Activated naive CD4-positive, alpha-beta T cell treated with anti-CD3 and anti-CD28 coated beads, Interleukin-2, amount 10 ng/mL, durations not matched to agents 5 hours and 36 hours (primary cell): ENCODE measurements at places on chromosomes 2 and 18. TPM values are rescaled to one million over a fixed set of nuclear protein-coding genes. Genes with fewer than 3 reads are reported as not detected.

MDH1B gene
- not detected for total RNA-seq

ALPP gene
- total RNA-seq, result not detected

SAG gene
- 0.10 TPM for total RNA-seq

MZT2B gene
- total RNA-seq, result 447 TPM

C2orf78 gene
- total RNA-seq, result not detected

POU3F3 gene
- not detected for total RNA-seq

SERPINB12 gene
- total RNA-seq, result not detected

ATL2 gene
- 43.4 TPM for total RNA-seq

LNPK gene
- 36.9 TPM for total RNA-seq

SERPINB10 gene
- total RNA-seq, result not detected

ANKRD29 gene
- total RNA-seq, result not detected

LRATD1 gene
- total RNA-seq, result not detected

ACMSD gene
- not detected for total RNA-seq

EFHD1 gene
- 8.2 TPM for total RNA-seq

DSG4 gene
- total RNA-seq, result not detected

TMEM178A gene
- 0.20 TPM for total RNA-seq

ABCB11 gene
- total RNA-seq, result not detected

FSHR gene
- not detected for total RNA-seq
